ENCODE measurements at places on chromosomes 1 and 21. TPM values are rescaled to one million over a fixed set of nuclear protein-coding genes. Genes with fewer than 3 reads are reported as not detected.

- no peak for DNase-seq
Observed at GRCh38 chr1:109523706-109524105, 14.2 kb upstream of the AMIGO1 start.

HEYL gene
- 25.9 TPM for total RNA-seq

DNA sequence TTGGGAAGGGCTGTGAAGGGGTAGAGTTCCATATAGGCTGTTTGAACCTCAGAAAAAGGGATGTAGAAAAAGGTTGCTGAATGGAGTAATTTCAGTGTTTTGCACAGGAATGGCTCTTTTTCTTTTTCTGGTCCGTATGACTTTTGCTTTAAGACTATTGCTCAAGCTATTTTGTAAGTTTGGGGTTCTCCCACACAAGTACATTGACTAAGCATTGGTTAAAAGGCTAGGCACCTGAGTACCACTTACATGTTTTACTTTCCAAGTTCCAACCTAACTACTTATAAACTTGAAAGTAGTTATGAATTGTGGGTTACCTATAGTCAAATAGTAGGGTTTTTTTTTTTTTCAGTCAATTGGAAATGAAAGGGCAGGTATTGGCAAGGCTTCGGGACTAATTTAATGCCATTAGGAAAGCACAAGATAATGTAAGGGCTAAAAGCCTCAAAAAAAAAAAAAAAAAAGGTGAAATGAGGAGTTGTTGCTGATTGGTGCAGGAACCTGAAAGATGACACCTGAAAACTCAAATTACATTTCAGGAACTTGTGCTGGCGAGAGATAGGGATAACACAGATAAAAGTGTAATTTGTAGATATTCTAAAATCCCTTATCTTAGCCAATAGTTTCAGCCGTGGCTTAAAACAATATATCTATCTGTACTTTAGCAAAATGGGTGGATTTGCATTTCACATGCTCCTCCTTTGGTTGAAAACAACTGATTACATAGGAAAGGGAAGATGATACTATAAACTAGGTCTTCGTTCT lies 209.5 kb downstream of the RPS6KC1 start:
- DNase-seq, result no peak

GRCh38 chr1:114750780-114751179 lies 7.0 kb downstream of the CSDE1 start:
- DNase-seq, result no peak

GRCh38 chr1:117571496-117571895 lies 34.4 kb upstream of the TENT5C start:
- DNase-seq, result no peak

PTP4A2 gene
- total RNA-seq, result 415 TPM

Measured in right cardiac atrium (tissue), 5 donors.